Lung (tissue), 17 donors: ENCODE measurements at places on chromosomes 4 and X.

- peak; percentile 55 for DNase-seq
Observed at GRCh38 chrX:54415534-54416350, 24.5 kb upstream of the TSR2 start.

- DNase-seq = peak; percentile 57
Observed at GRCh38 chr4:111630705-111631104, 514.5 kb upstream of the FAM241A start.

GRCh38 chr4:80798082-80798481 lies 232.4 kb upstream of the BMP3 start:
- DNase-seq = no peak

GRCh38 chr4:186780291-186781031 lies 56.8 kb upstream of the FAT1 start:
- no peak for DNase-seq

DNA sequence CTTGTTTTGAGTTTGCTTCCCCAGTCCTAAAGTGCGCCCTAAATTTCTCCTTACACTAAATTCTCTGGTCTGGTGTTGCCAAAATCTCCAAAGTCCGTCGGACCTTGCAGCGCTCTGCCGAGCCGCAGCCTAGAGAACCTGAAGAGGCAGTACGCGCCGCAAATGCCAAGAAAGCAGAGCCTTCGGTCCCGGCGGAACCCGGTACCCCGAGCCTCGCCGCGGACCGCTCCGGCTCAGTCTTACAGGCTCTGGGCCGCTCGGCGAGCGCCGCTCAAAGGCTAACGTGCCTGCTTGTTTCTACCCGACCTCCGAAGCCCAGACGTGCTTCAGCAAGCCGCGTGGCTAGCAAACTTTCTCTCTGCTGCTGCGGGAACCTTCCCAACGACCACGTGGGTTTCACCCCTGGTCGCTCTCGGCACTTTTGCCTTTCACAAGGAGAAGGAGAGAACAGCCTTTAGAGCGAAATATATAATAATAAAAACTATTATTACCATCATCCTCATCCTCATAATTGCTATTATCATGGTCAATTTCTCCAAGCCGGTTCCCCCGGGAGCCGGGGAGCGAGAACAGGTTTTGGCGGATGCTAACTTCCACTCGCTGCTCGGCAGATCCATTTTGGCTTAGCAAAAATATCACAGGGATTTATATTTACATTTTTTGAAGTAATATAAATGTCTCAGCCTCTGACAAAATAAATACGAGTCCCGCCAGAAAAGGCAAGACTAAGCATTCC lies 2.2 kb upstream of the HTR2C start:
- peak; percentile 11 for DNase-seq

DNA sequence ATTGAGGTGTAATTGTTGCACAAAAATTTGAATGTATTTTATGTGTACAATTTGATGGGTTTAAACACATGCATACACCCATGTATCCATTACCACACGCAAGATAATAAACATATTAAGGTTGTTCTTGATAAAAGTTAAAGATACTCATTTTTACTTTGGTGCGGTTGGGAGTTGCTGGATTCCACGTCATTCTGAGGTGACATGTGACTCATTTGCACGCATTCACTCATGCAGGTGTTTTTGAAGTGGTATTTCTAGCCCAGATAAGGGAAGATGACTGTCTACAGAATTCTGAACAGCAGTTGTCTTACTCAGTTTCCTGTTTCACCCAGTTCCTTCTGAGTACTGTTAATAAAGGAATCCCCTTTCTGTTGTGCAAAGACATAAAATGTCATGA lies 142.0 kb downstream of the RTL3 start:
- DNase-seq = no peak
